T47D (cell line): ENCODE measurements at places on chromosomes 1 and 21.

GRCh38 chr1:15282810-15283474 lies 35.9 kb downstream of the FHAD1 start:
- no peak for DNase-seq

DNA sequence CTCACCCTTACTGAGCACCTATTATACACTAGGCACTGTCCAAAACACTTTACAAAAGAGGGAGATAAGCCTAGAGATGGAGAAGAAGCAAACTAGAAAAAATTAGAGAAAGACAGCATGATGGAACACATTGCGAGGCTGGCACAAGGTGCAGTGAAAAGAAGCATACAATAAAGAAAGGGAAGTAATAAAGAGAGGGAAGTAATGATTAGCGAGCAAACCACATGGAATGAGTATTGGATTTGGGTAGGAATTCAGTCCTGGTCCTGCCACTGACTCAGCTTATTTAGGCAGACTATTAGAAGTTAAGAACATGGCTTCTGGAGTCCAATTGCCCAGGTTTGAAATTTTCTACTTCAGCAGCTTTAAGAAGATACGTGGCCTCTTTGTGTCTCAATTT lies 32.6 kb upstream of the FNBP1L start:
- DNase-seq: no peak

GRCh38 chr21:42865776-42866160 lies 13.6 kb downstream of the WDR4 start:
- DNase-seq: no peak

GRCh38 chr1:109963864-109964263 lies 20.7 kb upstream of the AHCYL1 start:
- DNase-seq: no peak

GRCh38 chr1:44532567-44532944 lies 127.5 kb downstream of the RNF220 start:
- no peak for DNase-seq

DNA sequence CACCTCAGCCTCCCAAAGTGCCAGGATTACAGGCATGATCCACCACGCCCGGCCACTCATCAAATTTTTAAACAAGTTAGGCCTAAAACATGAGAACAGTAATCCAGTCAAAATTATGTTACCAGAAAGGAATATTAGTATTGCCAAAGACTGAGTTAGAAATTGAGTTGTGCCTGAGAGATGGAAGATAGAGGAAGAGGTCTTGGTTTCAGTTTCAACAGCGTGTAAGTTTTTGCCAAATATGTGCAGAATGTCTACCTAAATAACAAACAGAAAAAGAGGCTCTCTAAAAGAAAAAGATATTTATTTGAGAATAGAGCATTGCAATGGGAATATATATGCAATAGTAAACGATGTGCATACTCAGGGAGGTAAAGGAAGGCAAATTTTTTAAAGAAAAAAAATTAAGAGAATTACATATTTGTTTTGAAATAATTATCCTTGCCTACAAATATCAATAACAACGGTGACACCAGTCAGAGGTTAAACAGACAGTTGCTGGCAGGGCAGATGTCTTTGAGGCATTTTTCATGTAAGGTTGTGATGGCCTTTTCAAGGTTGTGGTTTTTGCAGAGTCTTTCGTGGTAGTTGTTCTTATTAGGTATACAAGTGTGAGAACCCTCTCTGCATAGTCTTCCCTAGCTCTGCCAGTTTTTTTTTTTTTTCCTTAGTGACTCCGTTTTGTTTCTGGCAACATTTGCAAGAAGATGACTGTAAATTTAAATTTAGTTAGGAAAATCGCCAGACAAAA lies 2.2 kb upstream of the CD1B start:
- no peak for DNase-seq

DNA sequence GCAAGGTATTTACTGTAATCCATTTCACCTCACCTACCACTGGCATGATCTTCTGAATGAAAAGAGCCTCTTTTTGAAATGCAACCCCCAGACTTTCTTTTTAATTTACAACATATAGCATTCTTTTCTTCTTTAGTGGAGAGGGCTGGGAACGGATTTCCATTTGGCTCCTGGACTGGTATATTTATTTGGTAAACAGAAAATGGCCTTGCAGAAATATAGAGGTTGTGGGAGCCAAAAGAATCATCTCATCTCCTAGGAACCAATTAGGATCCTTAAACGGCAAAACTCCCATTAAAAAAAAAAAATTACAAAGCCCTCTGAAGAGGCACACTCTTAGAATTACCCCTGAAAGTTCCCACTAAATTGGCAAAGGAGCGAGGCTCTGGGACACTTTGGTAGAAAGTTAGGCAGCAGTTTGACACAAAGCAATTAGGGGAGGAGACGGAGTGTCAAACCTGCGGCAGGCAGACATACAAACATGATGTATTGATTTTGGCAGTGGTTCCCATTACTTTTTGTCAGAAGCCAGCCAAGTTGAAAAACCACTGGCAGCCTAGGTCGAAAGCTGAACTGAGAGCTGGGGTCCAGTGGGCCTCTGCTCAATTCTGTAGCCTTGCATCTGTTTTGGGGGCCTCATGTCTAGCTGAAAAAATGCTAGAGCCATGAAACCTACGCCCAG lies 135.1 kb upstream of the MAGI3 start:
- no peak for DNase-seq

- DNase-seq: peak; percentile 69
Measured at GRCh38 chr1:220368352-220369265, 96.4 kb upstream of the RAB3GAP2 start.

DNA sequence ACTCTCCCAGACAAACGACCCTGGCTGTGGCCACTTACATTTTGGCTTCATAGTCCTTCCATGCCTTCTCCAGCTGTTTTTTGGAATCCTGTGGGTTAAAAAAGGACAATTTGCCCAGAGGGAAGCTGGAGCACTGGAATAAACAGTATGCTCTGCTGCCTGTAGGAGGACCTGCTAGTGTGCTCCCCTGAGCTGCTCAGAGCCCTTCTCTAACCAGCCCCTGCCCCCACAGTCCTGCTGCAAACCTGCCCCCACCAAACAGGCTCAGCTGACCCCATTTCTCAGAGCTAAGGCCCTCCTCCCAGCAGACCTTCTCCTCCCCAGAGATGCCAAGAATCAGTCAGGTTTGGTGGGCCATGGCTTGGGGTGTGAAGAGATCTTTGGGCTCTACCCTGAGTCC lies 26.9 kb upstream of the TCEA3 start:
- DNase-seq: no peak

DNA sequence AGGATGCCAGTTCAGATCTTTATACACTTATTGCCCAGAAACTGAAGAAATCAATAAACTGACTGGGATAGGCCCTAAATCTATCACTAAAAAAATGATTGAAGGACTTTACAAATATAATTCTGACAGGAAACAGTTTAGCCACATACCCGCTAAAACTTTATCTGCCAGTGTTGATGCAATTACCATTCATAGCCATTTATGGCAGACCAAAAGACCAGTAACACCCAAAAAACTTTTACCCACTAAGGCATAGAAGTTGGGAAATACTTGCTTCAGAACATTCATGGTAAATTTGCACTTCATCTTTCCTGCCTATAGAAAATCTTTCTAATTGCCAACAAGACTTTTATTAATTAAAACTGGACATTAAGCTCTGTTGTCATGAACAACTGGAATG lies 15.0 kb upstream of the GPR25 start:
- no peak for DNase-seq

- DNase-seq: no peak
Measured at GRCh38 chr1:43577655-43578542, 47.2 kb downstream of the PTPRF start.

- no peak for DNase-seq
Measured at GRCh38 chr1:245906207-245906606, 600.9 kb downstream of the SMYD3 start.

DNA sequence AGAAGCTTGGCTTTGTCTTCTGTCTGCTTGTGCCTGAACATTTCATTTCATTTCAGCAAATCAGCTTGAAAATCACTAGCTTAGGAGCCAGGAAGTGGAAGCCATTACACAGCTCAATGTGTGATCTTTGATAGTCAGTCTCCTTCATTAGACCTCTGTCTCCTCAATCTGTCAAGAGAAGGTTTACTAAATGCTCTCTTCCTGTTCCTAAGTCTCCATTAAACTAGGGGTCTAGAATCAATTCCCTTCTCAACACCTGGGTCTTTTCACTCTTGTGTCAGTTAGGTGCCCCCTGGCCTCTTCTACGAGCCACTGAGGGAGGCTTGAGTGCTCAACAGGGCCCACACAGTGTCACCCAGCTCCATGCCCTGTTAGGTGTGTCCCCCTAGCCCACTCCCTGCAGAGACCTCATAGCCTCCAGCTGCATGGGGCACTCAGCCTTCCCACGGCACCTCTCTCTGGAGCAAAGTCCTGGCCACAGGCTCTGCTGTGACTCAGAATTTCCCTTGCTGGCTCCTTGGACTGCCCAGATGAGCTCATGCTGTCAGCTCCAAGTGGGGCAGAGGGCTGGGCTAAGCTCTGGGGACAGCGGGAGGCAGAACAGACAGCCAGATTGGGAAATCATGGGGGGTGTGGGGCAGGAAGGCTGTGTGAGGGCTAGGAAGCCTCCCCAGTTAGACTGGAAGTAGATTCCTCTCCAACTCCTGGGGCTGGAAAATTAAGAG lies 115.7 kb upstream of the IPO9 start:
- no peak for DNase-seq

- DNase-seq: no peak
Measured at GRCh38 chr1:96598416-96599168, 123.0 kb upstream of the PTBP2 start.

DNA sequence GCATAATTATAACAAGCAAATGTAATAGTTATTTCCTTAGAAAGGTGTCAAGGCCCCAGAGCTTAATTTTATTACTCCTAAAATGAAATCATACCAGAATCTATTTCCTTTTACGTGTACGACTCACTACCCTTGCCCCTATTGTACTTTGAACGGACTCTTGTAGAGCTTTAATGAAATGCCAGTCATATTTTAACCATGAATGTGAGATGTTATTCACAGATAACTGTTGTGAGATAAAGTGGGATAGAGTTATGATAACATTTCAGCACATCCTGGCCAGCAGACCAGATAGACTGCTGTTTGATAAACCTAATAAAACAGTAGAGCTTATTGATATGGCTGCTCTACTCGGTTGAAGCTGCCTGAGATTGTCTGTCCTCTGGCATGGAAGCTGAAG lies 500.8 kb upstream of the PBX1 start:
- DNase-seq: no peak

GRCh38 chr1:10824821-10825540 lies 28.5 kb upstream of the CASZ1 start:
- DNase-seq: no peak

- no peak for DNase-seq
Measured at GRCh38 chr1:12069623-12070244, 6.6 kb downstream of the TNFRSF8 start.

DNA sequence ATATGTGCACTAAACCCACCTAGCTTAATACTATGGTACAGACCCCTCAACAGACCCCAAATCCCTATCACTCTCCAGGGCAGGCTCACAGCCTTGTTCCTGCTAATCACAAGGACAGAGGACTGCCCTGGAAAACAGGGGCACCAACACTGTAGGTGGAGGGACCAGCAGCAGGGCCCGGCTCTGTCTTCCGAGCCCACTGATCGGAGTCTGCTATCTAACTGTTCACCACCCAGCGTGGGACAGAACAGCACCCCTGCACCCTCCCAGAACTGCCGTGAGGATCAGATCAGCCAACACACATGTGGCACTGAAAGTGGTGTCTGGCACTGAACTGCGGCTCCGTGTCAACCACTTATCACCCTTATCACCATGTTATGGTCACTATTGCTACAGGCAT lies 6.2 kb downstream of the WDR4 start:
- DNase-seq: no peak

GRCh38 chr21:35229290-35229689 lies 180.2 kb upstream of the RUNX1 start:
- DNase-seq: no peak

GRCh38 chr1:115829023-115829674 lies 11.8 kb downstream of the NHLH2 start:
- DNase-seq: peak; percentile 11

DNA sequence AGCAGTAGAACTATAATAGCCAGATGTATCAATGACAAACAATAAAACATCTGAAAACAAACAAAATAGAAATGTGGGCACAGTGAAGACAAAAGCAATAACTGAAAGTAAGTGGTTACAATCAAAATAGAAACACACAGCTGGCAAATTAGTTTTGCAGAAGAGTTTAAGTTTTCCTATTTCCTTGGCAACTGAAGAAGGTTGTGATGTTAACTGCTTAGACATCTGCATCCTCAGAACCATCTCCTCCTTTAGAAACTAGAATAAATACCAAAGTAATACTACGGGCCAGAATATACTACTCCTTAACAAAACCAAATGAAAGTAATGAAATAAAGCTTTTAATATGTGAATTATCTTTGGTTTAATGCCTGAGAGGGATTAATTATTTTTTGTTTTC lies 605.5 kb downstream of the LTN1 start:
- DNase-seq: no peak
